ENCODE measurements at places on chromosomes 6 and 20. TPM values are rescaled to one million over a fixed set of nuclear protein-coding genes. Genes with fewer than 3 reads are reported as not detected.

- DNase-seq = peak; percentile 25
Measured at GRCh38 chr6:24064106-24064505, 61.9 kb upstream of the NRSN1 start.

- no peak for DNase-seq
Measured at GRCh38 chr6:91173186-91173585, 586.3 kb upstream of the MAP3K7 start.

- DNase-seq = no peak
Measured at GRCh38 chr6:21958428-21958827, 338.4 kb downstream of the PRL start.

Gene ARMH2
- polyA plus RNA-seq = not detected

Gene PPP1R16B
- 0.10 TPM for polyA plus RNA-seq
